T-helper 1 cell (primary cell): ENCODE measurements at places on chromosomes 6 and 20.

DNA sequence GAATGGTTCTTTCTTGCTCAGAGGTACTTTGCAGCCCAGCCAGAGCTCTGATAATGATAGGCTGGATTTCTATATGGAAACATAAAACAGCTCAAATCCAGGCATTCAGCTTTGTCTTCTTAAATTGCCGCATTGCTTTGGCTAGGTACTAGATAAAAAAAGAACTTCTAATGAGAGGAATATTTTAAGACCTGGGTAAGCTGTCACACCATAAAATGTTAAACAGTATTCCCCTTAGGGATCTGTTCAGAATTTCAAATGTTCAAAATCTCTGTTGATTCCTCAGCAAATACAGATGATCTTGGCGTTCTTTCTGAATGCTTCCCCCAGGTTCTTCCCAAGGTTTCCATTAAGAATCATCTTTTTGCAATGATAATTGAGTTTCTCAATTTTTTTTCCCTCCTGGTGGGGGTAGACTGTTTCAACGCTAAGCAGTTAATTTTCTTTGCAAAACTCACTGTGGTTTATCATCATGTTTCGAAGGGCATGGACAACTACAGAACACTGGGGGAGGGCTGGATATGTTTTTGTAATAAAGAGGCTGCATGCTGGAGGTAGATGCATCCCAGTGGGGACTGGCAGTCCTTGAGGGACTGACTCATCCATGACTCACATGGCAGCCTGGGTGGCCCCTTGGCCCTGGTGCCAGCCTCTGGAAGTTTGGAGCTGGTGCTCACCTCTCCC lies 31.0 kb downstream of the TIAM2 start:
- no peak for DNase-seq

- DNase-seq = no peak
These were observed 46.8 kb downstream of the SYNJ2 start for GRCh38 chr6:158028421-158028820.

DNA sequence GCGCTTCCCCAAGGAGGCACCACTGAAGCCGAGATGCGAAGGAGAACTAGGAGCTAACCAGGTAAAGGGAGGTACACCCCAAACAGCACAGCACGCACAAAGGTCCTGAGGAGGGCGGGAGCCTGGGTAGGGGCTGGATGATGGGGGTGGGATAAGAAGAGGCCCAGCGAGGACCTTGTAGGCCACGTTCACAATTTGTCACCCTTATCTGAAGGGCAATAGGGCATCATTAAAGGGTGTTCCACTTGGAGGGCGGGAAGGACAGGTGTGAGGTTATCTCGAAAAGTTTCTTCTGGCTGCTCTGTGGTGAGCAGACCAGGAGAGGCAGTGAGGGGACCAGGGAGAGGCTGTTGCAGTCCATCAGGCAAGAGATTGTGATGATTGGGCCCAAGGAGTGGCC lies 25.6 kb downstream of the POFUT1 start:
- DNase-seq = no peak

DNA sequence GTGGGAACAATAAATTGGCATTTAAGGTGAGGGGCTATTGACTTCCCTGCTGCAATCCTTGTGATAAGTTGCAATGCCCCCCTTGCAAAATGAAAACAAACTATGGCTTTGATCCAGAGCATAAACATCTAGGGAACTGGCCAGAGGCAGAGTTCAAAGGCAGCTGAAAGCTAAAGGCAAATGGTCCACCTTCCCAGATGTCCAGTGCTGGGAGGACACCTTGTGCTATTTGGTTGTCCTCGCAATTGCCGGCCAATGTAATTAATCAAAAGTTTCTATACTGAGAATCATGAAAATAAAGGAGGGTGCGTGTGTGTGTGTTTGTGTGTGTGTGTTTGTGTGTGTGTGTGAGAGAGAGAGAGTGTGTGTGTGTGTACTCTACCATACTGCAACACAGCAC lies 337.4 kb downstream of the CBLN4 start:
- DNase-seq = no peak

GRCh38 chr20:8408587-8409307 lies 276.7 kb downstream of the PLCB1 start:
- DNase-seq = no peak

GRCh38 chr6:98841621-98842341 lies 7.4 kb downstream of the POU3F2 start:
- no peak for DNase-seq

- DNase-seq = no peak
These were observed 79.1 kb downstream of the SNAP25 start for GRCh38 chr20:10297684-10298240.

DNA sequence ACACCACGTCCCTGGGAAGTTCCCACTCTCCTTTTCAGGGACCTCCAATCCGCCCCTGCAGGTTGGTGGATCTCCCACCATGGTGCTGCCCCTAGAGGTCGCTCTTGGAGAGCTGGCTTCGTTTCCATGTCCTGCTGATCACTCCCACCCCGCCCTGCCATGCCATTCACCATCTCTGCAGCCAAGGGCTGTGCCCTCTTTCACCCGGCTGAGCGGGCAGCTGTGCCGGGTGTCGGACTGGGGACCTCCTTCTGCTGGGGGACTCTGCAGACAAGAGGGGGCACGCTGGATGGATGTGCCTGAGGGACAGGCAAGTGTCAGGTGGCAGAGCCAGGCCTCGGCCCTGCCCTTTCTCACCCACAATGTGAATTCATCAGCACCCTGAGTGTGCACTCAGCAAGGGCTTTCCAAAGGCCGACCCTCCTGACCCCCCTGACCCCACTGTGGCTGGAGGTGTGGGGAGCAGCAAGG lies 347.0 kb downstream of the CDH4 start:
- DNase-seq = no peak

GRCh38 chr20:17835934-17836300 lies 132.7 kb downstream of the SNX5 start:
- no peak for DNase-seq

DNA sequence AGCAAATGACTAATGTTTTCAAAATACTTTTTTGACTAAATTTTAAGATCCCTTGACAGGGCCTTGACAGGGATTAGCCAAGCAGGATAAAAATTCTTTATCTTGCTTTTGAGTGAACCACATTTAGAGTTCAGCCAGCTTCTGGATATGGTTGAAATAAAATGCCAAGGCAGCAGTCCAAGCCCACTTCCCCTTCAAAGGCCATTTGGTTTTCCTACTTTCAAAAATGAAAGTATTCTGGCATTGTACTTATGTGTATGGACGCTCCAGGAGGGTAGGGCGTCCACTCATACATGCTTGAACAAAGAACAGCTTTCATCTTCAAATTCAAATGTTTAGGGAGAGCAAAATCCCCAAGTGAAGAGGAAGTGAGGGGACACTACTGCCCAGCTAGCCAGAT lies 82.3 kb upstream of the BCLAF1 start:
- DNase-seq = no peak

- no peak for DNase-seq
These were observed 39.1 kb downstream of the NFATC2 start for GRCh38 chr20:51503376-51503775.

- no peak for DNase-seq
These were observed 184.2 kb downstream of the PHF3 start for GRCh38 chr6:63819831-63820230.

- no peak for DNase-seq
These were observed 10.1 kb downstream of the TGM3 start for GRCh38 chr20:2305946-2306345.

DNA sequence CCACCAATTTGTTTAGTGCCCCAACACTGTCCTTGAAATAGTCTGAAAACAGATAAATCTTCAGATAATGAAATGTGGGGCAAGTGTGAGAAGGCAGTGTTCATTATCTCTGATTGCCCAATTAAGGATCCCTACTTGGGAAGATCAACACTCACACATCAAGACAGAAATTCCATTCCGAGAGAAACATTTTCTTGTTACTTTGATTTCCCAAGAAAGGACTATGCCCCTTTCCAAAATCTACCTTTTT lies 16.2 kb downstream of the HMGN4 start:
- no peak for DNase-seq

GRCh38 chr6:146741609-146742008 lies 142.8 kb downstream of the ADGB start:
- no peak for DNase-seq

DNA sequence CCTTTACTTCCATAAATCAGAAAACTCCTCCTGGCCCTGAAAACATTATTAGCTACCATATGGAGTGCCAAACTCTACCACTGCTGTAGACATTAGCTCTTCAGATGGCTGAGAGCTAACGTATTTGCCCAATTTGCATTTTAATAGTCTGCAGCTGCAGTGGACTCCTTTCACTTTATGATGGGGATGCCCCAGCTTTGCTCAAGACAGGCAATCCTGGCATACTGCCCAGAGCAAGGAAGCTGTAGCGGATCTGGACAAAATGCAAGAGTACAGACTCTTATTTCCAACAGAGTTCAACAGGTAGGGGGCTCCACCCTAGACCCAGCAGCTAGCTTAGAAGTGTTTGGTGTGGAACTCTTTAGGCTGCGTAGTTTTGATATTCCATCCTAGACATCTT lies 246.7 kb downstream of the FOXC1 start:
- DNase-seq = no peak

DNA sequence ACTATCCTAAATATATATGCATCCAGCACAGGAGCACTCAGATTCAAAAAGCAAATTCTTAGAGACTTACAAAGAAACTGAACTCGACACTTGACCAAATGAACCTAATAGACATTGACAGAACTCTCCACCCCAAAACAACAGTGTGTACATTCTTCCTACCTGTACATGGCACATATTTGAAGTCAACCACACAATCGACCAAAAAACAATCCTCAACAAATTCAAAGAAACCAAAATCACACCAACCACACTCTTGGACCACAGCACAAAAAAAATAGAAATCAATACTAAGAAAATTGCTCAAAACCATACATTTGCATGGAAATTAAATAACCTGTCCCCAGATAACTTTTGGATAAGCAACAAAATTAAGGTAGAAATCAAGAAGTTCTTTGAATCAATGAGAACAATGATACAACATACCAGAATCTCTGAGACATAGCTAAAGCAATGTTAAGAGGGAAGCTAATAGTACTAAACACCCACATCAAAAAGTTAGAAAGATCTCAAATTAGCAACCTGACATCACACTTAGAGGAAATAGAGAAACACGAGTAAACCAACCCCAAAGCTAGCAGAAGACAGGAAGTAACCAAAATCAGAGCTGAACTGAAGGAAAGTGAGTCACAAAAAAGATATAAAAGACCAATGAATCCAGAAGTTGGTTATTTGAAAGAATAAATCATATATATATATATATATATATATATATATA lies 12.5 kb upstream of the TREM1 start:
- DNase-seq = no peak

GRCh38 chr6:138201836-138202235 lies 16.5 kb downstream of the PBOV1 start:
- no peak for DNase-seq

GRCh38 chr6:156189714-156190113 lies 587.5 kb upstream of the ARID1B start:
- no peak for DNase-seq

- DNase-seq = no peak
These were observed 903.4 kb upstream of the GJE1 start for GRCh38 chr6:141229296-141229695.

DNA sequence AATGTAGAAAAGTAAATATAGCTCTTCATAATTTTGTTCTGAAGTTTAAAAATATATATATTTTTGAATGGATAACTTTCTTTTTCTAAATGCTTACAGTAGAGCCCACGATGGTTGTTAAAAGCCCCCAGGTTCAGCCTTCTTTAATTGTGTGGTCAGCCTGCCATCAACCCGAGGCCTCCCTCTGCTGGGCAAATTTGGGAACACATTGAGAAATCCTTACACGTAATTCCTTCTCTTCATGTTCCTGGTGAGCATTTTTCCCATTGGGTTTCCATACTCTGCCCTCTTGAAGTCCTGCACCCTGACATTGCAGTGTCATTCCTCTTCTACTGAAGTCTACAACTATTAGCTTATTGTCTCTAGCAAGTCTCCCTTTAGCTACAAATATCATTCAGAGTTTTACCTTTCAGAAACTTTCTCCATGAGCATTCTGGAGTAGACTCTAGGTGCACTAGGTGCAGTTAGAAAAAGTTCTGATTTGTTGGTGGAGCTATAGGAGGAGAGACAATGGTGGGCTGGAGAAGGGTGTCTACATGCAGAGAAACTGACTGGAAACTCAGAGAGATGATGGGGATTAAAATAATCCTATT lies 40.6 kb downstream of the TRIM38 start:
- no peak for DNase-seq

DNA sequence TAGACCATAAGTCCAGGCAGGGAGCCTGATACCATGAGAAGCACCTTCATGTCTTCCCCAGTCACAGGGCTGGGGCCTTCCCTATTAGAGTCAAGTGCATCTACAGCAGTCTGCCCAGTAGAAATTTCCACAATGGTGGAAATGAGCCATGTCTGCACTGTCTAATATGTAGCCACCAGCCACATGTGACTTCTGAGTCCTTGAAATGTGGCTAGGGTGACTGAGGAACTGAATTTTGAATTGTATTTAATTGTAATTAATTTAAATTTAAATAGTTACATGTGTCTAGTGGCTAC lies 300.2 kb downstream of the CLIC5 start:
- DNase-seq = no peak

- no peak for DNase-seq
These were observed 42.9 kb upstream of the PDE10A start for GRCh38 chr6:165705941-165706340.

GRCh38 chr6:33167374-33168283 lies 24.6 kb downstream of the COL11A2 start:
- no peak for DNase-seq

- DNase-seq = peak; percentile 76
These were observed 2.1 kb upstream of the NRN1 start for GRCh38 chr6:6008648-6009421.

DNA sequence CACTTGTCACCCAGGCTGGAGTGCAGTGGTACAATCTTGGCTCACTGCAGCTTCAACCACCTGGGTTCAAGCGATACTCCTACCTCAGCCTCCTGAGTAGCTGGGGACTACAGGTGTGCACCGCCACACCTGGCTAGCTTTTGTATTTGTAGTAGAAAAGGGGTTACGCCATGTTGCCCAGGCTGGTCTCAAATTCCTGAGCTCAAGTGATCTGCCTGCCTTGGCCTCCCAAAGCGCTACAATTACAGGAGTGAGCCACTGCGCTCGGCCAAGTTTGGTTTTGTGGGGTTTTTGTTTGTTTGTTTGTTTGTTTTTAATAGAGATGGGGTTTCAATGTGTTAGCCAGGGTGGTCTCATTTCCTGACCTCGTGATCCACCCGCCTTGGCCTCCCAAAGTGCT lies 12.3 kb downstream of the LOC128125822 start:
- no peak for DNase-seq

GRCh38 chr20:9989066-9989724 lies 45.6 kb upstream of the ANKEF1 start:
- no peak for DNase-seq

DNA sequence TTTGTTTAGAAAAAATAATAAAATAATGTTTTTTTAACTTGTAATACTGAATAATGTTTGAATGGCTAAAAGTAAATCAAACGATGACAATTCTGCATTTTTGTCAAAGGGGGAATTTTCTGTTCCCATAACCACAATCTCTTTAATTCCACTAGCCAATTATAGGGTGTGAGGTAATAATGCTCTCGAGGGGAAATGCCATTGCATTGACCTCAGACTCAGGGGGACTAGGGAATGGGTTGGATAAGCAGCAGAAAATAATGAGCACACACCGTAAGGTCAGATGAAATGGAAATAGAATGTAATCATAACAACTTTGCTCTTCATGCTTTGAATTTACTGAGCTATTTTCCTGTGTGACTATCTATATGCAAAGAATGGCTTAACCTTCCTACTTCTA lies 584.7 kb downstream of the RFPL4B start:
- DNase-seq = no peak
